ENCODE measurements at places on chromosomes 5 and 9. TPM values are rescaled to one million over a fixed set of nuclear protein-coding genes. Genes with fewer than 3 reads are reported as not detected.

The RORB gene
- total RNA-seq, result 0.05 TPM

DNA sequence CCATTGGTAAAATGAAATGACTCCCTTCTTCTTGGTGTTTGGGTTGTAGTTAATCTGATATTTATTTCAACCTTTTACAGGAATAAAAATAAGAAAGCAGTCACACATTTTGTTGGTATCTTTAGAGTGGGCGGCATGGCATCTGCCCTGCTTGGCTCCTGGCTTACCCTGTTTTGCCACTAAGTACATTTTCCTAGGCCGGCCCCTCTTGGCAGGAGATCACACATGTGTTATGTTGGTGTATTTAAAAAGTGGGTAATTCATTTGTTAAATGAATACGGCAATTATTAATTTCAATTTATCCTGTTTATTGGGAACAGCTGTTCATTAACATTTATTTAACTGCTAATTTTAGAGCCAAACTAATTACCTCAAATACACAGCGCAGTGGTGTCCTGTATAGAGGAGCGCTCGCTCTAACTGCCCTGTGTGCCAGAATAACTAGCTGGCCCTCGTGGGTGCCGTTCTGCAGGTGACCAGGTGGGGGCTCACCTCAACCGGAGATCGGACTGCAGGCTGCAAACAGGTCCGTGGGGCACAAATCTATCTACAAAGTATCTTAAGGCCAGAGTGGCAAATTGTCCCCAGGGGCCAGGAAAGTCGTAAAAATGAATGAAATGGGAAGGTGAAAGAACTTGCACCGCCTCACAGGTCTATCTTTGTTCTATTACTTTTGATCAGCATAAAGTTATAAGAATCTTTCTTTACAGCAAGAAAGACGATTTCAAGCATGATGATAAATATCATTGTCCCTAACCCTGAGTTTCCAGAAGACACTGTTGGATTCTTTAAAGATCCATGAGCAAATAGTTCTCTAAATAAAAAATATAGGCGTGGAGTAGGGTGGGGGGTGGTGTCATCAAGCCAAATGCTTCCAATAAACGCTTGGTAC, 26.2 kb upstream of the GPR151 start:
- DNase-seq, result peak; percentile 38

The GALNT12 gene
- total RNA-seq, result 2.3 TPM

DNA sequence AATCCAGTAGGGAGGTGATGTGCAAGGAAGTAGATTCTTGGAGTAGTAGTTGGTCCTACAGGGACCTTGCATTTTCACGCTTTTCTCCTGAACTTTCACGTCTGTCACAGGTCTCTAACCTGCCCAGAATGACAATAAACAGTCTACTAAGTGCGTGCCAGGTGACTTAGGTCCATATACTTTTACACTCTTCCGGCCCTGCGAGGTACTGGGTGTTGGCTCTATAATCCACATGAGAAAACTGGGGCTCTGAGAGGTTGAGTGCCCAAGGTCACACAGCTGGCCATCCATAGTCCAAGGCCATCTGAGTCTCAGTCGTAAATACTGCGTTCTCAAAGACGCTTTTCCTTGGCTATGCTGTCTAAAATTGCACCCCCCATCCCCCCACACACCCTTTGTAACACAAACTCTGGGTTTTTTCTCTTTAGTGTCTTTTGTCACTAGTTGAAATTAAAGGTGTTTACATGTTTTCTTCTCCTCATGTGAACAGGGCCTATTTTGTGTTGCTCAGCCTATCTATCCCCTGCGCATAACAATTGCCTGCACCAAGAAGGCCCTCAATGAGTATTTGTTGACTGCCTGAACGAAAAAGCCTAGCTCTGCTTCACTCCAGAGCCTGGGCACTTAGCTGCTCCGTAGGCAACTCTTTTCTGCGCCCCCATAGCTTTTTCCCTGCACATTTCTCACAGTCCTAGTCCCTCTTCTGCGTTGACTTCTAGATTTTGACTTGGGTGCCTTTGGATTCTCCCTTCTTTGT, 943 bp downstream of the SFXN1 start:
- DNase-seq, result no peak

DNA sequence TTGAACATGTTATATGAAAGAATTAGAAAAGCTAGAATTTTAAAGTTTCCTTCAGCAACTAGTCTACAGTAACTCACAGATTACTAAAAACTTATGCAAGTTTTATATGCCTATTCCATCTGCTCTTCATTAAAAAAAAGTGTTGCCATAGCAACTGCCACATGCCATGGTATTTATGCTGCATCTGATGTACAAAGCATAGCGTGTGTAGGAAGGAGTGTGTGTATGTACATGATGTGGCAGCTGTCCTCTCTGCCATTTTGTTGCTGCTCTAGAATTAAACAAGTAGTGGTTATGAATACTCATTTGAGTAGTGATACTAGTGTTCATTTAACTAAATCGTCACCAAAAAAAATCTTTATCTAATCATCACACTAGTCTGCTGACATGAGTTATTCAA, 593.5 kb downstream of the CETN3 start:
- no peak for DNase-seq

The CER1 gene
- total RNA-seq, result not detected
